ENCODE measurements at places on chromosomes 6 and 20.

- DNase-seq = no peak
Observed at GRCh38 chr20:50983321-50983720, 24.7 kb downstream of the MOCS3 start.

DNA sequence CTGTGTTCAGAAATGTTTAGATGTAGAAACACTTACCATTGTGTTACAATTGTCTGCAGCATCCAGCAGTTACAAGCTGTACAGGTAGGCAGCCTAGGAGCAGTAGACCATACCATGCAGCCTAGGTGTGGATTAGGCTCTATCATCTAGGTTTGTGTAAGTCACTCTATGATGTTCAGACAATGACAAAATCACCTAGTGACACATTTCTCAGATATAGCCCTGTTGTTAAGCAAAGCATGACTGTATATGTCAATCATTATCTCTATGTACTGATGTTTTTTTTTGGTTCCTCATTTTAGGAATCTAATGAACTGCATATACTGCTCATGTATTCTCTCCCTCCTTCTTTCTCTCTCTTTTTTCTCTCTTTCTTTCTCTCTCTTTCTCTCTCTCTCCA is 22.2 kb downstream of the CST8 start:
- no peak for DNase-seq

GRCh38 chr6:15152700-15153099 is 93.2 kb upstream of the JARID2 start:
- no peak for DNase-seq

DNA sequence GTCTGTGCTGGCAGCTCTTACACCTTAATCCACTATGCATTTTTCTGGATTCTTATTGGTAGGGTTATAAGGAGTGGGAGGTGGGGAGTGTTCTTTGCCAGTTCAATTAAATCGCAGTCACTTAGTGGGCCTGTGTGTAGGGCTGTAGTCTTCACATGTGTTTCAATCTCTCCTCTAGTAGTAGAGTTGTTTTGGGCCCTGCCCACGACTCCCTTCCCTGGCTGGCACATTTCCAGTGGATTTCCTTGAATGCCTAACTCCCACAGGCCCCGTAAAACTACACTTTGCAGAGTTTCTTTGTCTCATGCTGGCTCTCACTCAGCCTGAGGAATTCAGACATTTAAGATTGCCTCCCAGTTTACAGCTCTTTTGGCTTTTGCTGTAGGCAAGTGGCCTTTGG is 414.0 kb upstream of the OPRM1 start:
- no peak for DNase-seq

DNA sequence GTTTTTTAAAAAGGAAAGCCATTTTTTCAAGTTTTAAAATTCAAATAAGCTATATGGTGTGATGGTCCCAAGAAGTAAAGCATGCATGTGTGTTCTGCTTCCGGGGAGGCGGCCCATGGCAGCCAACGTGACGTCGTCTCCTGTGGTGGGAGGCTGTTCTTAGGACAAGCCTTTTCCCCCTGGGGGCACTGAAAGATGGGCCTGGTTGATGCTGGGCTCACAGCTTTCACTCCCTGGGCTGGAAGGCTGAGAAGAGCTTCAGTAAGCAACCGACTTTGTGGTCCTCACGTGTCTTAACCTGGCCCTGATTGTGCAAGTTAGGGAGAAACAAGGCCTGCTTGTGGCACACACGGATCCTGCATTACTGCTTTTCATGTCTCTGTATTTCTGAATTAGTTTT is 84.1 kb downstream of the SMOC2 start:
- no peak for DNase-seq

- no peak for DNase-seq
Observed at GRCh38 chr6:28736121-28736520, 187.7 kb downstream of the TRIM27 start.

GRCh38 chr6:31048099-31048498 is 37.8 kb downstream of the MUC22 start:
- DNase-seq = no peak

GRCh38 chr6:15398633-15399275 is 152.9 kb downstream of the JARID2 start:
- no peak for DNase-seq

DNA sequence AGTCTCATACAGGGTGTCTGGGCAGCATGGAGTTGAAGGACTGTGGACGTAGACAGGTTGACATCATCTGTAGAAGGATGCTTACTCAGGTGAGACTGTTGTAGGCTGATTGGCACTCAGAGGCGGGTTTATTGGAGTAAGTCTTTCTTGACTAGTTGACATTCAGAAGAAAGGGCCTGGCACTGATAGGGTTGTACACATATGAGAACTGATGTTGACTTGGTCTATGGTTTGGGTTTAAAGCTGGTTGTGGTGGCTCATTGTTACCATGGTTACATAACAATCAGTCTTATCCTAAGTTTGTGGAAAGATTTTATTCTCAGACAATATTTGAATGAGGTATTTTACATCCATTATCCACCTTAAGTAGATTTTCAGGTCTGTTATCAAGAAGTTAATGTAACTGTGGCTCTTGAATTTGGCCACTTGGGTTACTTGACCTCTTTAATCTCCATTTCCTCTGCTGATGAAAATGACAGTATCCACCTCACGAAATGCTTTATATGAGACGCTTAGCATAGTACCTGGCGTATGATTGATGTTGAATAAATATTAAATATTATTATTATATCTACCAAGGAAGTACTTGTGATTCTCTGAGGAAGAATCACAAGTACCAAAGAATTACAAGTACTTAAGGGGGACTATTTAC is 109.3 kb downstream of the DNAH8 start:
- no peak for DNase-seq

DNA sequence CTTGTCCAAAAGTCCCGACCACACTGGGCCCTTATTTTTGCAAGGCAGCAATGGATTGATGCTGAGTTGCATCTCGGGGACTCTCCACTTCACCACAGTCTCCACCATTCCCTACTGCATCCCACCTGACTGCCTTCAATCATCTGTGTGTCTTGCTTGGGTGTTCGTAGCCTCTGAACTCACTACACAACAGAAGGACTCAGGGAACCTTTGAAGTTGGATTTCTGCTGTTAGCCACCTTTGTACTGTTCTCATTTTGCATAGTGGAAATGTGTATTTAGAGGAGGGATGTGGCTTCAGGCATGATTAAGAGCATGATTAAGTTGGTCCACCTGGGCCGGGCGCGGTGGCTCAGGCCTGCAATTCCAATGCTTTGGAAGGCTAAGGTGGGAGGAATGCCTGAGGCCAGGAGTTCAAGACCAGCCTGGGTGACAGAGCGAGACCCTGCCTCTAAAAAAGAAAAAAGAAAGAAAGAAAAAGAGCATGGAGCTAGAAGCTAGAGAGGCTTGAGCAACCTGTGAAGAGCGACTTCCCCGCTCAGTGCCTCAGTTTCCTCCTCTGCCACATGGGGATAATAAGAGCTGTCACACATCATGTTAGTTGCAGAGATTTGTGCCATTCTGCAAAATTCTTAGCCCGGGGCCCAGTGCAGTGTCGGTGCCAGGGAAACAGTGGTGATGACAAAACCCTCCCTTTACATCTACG is 121.3 kb upstream of the PTPN1 start:
- DNase-seq = no peak

DNA sequence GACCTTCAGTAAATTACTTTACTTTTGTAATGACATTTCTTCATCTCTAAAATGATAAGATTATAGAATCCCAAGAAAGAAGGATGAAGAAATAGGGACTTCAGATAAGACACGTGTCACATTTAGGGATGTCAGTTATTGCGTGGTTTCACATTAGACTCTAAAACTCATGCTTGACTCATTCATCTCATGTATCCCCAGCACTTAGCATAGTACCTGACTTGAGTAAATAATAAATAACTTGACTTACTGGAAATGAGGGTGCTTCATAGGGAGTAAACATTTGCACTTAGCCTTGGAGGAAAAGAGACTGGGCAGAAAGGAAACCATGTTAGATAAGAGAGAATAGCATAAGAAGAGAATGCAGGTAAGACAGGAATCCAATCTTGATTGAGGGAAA is 37.2 kb downstream of the VTA1 start:
- no peak for DNase-seq

- DNase-seq = no peak
Observed at GRCh38 chr6:81787313-81788068, 35.0 kb upstream of the TENT5A start.

DNA sequence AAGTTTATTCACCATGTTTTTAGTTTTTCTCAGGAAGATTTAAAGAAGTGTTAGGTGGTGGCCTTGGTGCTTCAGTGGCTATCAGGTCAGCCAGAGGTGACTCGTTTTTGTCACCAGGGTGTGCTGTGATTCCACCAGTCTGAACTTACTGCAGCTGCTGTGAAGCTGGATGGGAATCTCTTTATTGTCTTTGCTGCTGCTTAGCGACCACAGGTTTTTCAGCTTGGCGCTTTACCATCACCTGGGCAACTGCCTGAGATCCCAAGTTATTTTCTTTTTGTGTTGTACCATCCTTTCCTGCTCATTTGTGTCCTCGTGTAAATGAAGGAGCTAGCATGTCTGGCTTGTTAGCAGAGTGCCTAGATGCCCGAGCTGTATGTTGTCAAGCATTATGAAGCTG is 146.9 kb downstream of the MACROD2 start:
- no peak for DNase-seq

DNA sequence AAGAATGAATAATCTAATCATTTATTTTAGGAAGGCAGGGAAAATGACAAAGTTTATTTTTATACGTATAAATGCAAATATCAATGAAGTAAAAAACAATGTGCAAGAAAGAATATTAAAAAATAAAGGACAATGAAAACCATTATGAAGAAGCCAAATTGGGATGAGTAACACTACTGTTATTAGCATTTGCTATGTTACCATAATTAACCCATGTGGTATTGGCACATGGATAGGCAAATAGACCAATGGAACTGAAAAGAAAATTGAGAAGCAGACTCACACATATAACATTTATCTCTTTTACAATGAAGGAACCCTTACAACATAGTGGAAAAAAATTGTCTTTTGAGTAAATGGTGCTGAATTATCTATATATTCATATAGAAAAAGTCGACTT is 214.6 kb downstream of the CLVS2 start:
- DNase-seq = no peak

- DNase-seq = no peak
Observed at GRCh38 chr6:157244780-157245179, 78.5 kb downstream of the TMEM242 start.

DNA sequence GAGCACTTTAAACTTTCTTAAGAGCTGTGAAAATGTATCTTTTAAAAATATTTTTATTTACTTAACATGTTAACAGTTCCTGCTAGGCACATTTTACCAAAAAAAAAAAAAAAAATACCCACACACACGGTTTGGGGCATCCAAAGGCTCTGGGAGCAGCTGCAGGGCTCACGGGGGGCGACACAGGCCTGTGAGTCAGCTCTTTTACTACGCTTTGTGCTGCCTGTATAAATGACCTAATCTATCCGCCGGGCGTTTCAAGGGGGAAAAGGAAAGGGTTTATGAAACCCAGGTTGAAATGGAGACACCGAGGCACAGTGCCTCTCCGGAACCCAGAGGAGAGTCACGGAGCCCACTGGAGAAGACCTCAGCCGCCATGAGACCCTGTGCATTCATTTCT is 40.4 kb downstream of the DLL1 start:
- no peak for DNase-seq

DNA sequence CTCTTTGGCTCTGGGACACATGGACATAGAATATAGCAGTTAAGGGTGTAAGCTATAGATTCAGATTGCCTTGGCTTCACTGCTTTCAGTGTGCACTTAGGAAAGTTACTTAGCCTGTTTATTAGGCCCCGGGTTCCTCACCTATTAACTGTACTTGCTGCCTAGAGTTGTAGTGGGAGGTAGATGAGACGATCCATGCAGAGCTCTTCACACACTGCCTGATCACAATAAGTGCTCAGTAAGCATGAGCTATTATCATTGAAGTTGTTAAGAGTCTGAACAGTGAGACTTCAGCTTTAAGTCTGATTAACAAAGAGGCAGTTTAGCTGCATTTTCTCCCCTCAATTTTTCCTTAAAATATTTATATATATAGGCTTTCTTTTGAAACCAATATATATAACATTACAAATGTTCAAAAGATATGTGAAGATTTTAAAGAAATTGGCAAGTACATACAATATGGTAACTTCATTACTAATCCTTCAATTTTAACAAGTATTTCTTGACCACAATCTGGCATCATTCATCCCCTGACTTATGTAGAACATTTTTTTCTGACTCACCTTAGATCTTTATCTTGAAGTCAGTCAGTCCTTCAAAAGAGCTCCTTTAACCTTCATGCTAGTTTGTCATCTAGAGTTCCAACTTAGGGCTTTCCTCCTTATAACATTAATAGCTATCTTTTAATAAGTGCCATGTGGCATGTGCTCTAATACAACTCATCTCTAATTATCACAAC is 20.5 kb upstream of the SUPT3H start:
- no peak for DNase-seq

DNA sequence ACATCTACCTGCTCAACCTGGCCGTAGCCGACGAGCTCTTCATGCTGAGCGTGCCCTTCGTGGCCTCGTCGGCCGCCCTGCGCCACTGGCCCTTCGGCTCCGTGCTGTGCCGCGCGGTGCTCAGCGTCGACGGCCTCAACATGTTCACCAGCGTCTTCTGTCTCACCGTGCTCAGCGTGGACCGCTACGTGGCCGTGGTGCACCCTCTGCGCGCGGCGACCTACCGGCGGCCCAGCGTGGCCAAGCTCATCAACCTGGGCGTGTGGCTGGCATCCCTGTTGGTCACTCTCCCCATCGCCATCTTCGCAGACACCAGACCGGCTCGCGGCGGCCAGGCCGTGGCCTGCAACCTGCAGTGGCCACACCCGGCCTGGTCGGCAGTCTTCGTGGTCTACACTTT is 619 bp downstream of the SSTR4 start:
- DNase-seq = no peak

DNA sequence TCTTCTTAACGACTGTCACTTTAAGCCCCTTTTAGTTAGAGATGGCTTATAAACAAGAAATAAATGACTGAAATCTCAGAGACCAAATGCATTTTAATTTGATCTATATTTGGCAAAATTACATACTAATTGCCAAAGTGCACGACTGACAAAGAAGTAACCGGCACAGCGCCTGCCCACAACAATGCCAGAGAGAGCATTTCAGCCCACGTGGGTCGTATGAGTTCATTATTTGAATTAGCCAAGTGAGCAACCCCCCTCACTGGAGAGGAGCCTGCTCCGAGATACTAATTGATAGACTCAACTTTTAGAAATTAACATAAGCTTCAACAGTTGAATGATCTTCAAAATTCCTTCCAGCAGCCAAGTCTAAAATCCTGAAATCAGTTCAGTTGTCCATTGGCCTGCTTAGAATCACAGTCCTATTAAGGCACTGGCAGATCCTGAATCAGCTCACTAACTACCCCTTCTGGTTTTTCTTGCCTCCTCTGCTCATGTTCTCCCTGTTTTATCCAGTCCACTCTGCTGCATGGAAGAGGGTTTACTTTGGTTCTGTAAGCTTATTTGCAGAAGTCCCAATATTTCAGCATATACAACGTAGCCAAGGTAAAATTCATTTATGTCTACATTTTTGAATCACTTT is 519.1 kb upstream of the AGPAT4 start:
- DNase-seq = no peak

- no peak for DNase-seq
Observed at GRCh38 chr6:137297887-137298286, 78.7 kb upstream of the IFNGR1 start.

GRCh38 chr20:33053291-33054106 is at the start of gene BPIFB3:
Gene BPIFB3, plus strand, starts transcription at chr20:33053903. Its CDS starts 1,533 bp downstream, at chr20:33055436.
- no peak for DNase-seq

Data from activated CD8-positive, alpha-beta memory T cell treated with anti-CD3 and anti-CD28 coated beads for 4 hours (primary cell).